Activated CD4-positive, alpha-beta memory T cell treated with anti-CD3 and anti-CD28 coated beads, Interleukin-2, amount 10 ng/mL, durations not matched to agents 7 days and 5 days (primary cell): ENCODE measurements at places on chromosomes 4 and X.

DNA sequence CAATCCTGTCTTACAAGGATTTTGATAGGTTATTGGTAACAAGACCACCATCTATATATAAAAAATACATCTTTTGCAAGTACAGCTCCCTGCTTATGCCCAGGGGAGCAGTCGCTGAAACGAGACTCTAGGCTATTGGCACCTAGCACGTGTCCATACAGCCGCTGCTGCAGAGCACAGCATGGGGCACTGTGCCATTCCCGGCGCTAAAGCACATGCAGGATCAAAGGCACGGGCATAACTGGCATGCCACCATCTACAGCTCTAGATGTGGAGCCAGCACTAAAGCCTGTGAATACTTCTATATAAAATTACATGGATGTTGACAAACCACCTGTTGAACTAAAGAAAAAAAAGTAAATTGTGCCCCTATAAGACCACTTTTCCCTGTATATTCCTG is 144.8 kb downstream of the COL25A1 start:
- no peak overlapping the region for H3K27ac ChIP-seq
- DNase-seq = no peak
- H3K36me3 ChIP-seq = no peaks in the 10 kb centered on the region
- no peak overlapping the region for H3K4me3 ChIP-seq
- H3K27me3 ChIP-seq = peaks cover 6% of the 10 kb centered on the region

DNA sequence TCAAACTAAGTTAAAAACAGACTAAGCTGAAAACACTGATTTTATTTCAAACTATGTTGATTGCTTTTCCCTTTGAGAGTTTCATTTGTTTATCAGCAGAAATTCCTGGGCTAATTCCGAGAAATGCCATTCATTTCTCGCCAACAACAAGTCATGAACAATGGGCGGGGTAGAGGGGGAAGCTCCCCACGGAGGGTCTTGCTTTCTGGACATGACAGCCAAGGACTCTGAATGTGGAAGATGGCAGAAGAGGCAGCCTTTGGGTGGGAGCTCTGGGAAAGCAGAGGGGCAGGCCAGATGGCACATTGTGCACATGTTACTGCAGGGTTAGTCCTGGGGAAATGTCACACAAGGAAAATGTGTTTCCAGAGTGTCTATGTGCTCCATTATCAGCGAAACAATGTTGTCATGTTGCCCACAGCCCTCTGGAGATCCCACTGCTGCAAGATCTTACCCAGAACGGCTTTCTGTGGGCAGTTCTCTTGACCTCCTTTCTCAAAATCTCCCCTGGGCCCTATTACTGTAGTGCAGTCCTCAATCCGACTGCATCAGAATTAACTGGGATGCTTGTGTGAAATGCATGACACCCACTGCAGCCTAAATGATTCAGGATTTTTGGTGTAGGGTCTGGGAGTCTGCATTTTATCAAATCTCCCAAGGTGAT is 45.0 kb downstream of the CHRDL1 start:
- H3K4me1 ChIP-seq = no peaks in the 10 kb centered on the region
- DNase-seq = no peak
- H3K36me3 ChIP-seq = no peaks in the 10 kb centered on the region

DNA sequence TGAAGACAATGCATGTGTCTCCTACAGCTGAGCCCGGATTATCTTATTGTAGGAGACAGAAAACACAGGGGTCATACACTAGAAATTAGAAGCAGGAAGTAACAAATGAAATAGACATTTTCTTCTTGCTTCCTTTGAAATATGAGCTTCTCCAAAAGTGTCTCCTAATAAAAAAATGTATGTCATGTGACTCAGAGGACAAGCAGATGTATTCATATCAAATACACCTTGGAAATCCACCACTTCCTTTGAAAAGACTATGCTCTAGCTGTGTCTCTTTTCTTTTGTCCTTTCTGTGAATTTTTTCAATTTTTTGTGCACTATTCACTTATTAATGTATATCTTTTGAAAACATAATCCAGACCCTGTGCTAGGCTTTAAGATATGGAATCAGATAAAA is 1906.2 kb downstream of the C4orf33 start:
- H3K27ac ChIP-seq = no peak overlapping the region
- no peaks in the 10 kb centered on the region for H3K4me1 ChIP-seq
- no peak overlapping the region for H3K4me3 ChIP-seq
- no peak for DNase-seq

DNA sequence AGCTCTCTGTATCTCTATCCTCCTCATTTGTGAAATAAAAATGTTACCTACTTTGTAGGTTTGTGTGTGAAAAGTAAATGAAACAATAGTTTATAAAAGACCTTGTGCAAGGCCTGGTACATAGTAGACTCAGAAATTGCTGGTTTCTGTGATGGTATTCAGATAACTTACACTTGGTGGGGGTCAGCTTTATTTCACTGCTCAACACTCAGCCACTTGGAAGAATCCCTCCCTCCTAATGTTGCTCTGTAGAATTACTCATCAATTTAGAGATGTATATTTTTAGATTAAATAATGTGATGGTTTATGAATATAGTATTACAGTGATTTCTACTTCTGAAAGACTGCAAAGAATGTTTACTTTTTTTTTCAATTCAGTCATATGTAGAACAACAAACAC is 32.7 kb downstream of the SMARCAD1 start:
- H3K4me1 ChIP-seq = no peaks in the 10 kb centered on the region
- no peak overlapping the region for H3K4me3 ChIP-seq
- no peak for DNase-seq
- H3K27ac ChIP-seq = no peak overlapping the region
- H3K27me3 ChIP-seq = no peaks in the 10 kb centered on the region
- peaks cover 28% of the 10 kb centered on the region for H3K36me3 ChIP-seq

GRCh38 chr4:3137908-3138307 is 63.4 kb downstream of the HTT start:
- no peak overlapping the region for H3K27ac ChIP-seq
- DNase-seq = no peak
- H3K36me3 ChIP-seq = peaks cover 41% of the 10 kb centered on the region
- H3K27me3 ChIP-seq = no peaks in the 10 kb centered on the region
- no peaks in the 10 kb centered on the region for H3K4me1 ChIP-seq
- H3K4me3 ChIP-seq = no peak overlapping the region

DNA sequence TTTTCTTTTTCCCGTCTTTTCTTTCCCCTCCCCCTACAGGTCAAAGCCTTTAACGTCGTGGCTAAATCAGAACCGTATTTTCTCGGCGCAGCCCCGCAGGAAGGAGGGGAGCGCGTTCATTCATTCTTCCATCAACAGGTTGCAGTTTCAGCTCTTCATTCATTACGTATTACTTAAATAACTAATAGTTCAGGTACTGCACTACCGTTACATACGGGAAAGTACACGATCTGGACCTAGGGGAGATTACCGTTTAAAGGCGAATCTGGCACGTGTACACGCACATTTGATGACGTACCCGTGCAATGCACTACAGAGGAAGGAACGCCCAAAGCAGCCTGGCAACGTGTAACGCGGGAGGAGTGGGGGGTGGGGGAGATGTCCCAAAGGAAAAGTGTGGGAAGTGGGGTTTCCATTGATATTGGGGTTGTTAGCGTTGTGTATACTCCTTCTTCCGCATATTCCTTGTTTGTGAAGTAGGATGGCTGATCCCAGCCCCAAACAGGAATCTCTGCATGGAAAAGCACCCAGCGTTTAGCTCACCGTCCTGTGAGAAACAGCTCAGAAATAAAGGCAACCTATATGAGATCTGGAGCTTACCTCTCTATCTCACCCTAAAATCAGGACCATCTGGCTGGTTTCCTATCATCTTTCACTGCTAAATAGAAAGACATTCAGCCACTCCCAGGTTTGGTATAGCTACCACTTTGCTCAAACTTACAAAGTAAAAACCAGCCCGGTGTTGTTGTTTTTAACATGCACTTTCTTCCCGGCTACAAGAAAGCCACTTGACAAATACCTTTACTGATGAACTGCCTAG is 585 bp upstream of the SEC24D start:
- H3K4me3 ChIP-seq = peak overlapping the region; percentile 96
- H3K27me3 ChIP-seq = peaks cover 9% of the 10 kb centered on the region
- peak; percentile 55 for DNase-seq
- H3K4me1 ChIP-seq = peaks cover 35% of the 10 kb centered on the region
- peaks cover 30% of the 10 kb centered on the region for H3K36me3 ChIP-seq

DNA sequence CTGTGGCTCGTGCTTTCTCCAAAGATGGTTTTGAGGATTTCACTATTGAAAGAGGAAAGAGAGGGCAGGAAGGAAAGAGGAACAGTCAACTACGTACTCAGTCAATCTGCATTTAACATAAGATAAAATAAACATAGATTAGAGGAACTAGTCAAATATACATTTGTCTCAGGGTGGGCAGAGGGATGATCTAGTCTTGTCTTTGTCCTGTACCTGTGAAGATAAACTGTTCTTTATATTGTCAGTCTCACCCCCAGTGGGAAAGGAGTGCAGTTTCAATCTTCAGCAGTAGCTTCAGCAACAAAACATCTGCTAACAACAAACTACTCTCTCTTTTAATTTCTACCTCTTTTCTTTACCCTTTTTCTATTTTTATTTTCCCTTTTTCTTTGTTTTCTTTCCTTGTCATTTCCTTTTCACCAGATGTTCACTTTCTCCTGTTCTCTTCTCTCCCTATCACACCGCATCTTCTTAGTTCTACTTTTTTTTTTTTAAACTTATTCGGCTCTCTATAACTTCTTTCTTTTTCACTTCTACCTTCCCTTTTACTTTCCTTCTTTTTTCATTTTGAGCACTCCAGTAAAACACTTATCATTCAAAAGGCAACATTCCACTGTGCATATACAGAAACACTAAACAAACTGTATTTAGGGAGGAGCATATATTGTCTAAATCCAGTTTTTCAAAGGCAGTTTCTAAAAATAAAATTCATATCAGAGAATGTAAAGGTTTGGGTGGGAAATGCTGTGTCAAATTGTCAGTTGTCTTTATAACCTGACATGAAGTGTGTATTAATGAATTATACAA is 51.4 kb upstream of the GUCY1A1 start:
- H3K36me3 ChIP-seq = no peaks in the 10 kb centered on the region
- H3K27ac ChIP-seq = no peak overlapping the region
- H3K4me1 ChIP-seq = no peaks in the 10 kb centered on the region
- peaks cover 5% of the 10 kb centered on the region for H3K27me3 ChIP-seq

- H3K4me1 ChIP-seq = no peaks in the 10 kb centered on the region
- no peak overlapping the region for H3K27ac ChIP-seq
- no peak overlapping the region for H3K4me3 ChIP-seq
- H3K36me3 ChIP-seq = no peaks in the 10 kb centered on the region
- DNase-seq = no peak
- H3K27me3 ChIP-seq = no peaks in the 10 kb centered on the region
Observed at GRCh38 chr4:170234800-170235199, 145.0 kb upstream of the AADAT start.

- H3K27me3 ChIP-seq = no peaks in the 10 kb centered on the region
- no peak for DNase-seq
- no peak overlapping the region for H3K27ac ChIP-seq
- no peaks in the 10 kb centered on the region for H3K4me1 ChIP-seq
- H3K36me3 ChIP-seq = no peaks in the 10 kb centered on the region
- H3K4me3 ChIP-seq = no peak overlapping the region
Observed at GRCh38 chr4:8664976-8665375, 72.4 kb downstream of the CPZ start.

DNA sequence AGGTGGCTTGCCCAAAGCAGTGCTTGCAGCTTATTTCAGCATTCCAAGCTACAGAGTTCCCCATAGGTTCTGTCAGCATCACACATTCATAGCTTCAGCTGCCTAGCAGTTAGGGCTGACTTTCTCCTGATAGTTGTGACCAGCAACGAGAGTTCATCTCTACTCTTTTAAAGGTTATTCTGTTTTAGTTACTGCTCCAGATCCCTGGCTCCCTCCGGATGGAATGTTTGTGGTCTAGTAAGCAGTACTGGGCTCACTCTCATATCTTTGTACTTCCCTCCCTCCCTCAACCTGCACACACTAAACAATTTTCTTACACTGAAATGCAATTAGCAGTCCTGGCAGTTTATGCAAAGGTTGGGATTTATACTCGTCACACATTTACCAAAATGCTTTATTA is 43.9 kb downstream of the PTTG2 start:
- H3K36me3 ChIP-seq = no peaks in the 10 kb centered on the region
- no peak overlapping the region for H3K4me3 ChIP-seq
- no peak overlapping the region for H3K27ac ChIP-seq
- no peak for DNase-seq
- H3K4me1 ChIP-seq = peaks cover 6% of the 10 kb centered on the region
